ENCODE measurements at places on chromosomes 6 and 20.
A peak's percentile ranks its signal among the peaks of the same experiment; 100 is the strongest.

DNA sequence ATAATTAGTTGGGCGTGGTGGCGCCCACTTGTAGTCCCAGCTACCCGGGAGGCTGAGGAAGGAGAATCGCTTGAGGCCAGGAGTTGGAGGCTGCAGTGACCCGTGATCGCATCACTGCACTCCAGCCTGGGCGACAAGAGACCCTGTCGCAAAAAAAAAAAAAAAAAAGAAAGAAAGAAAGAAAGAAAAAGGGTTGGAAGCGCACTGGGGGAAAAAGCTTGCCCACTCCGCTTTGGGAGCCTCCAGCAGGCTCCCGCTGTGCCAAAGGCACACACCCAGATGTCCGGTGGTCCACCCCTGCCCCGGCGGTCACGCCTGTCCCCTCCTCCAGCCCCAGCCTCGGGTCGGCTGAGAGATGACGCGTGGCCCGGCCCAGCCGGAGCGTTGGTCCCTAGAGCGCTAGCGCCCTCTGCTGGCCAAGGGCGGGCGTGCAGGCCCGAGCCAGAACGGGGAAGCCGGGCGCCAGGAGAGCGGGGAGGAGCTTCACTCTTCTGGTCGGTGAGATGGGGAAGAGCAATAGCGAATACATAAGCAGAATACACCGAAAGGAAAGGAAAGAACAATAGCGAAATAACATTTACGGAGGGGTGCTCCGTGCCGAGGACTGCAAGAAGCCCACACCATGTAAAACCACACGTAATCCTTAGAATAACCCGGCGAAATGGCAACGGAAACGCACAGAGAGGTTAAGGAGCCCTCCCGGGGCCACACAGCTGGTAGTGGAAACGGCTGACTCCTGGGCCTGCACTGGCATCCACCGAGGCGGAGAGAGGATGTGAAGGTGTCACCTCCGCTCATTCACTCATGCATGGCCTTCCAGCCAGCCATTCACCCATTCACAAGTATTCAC, 41.7 kb downstream of the UBE2V1 start:
- DNase-seq, result peak; percentile 84

GRCh38 chr6:44058617-44059358, 68.5 kb downstream of the MRPL14 start:
- peak; percentile 99 for DNase-seq

- no peak for DNase-seq
Observed at GRCh38 chr6:5339786-5340185, 78.5 kb downstream of the FARS2 start.

DNA sequence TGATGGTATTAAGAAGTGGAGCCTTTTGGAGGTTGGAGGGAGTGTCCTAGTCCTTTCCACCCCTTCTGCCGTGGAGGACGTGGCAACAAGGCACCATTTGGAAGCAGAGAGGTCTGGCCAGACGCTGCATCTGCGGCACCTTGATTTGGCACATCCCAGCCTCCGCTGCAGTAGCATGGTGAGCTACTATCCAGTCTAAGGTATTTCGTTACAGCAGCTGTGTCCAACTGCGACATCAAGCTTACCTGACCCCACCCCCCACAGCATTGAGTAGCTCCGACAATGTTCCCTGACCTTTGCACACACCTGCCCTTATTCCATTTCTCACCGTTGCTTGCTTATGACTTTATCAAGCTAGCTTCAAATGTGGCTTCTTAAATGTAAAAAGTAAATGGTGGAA, 29.8 kb upstream of the SYNJ2 start:
- no peak for DNase-seq

- no peak for DNase-seq
Observed at GRCh38 chr6:65790666-65791065, 83.6 kb upstream of the EYS start.

- no peak for DNase-seq
Observed at GRCh38 chr6:53730767-53731166, 64.0 kb upstream of the LRRC1 start.

DNA sequence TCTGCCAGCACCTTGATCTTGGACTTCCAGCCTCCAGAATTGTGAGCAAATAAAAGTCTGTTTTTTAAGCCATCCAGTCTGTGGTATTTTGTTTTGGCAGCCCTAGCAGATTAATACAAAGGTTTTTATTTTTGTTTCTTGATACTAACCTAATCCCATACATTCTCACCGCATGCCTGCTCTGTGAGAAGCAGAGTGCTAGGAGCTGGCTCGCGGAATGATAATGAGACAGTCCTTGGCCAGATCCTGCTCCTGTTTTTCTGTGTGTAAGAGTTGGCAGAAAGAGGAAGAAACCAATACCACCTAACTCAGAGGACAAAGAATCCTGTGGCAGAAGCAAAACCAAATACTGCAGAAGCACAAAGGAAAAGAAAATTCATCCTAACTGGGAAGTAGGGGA, 82.6 kb downstream of the KIF16B start:
- no peak for DNase-seq

GRCh38 chr6:110410511-110410910, 4.9 kb downstream of the DDO start:
- DNase-seq, result no peak

GRCh38 chr6:160832422-160832821, 130.4 kb downstream of the PLG start:
- no peak for DNase-seq

GRCh38 chr6:35302604-35303241, 5.1 kb downstream of the DEF6 start:
- DNase-seq, result peak; percentile 88

DNA sequence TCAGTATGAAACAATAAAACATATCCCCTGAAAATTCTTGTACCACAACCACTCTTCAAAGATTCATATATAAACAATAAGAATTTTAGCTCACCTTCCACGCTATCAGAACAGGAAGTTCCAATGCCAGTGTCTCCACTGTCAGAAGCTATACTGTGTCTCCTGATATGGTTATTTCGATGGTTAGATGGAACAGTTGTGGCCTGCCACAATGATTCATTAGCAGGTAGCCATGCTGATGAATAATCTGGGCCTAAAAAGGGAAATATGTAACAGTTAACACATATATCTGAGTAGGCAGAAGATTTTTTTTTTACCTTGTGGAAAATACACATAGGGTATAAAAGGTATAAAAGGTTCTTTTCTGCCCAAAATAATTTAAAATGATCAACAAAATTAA, 19.0 kb downstream of the CEP85L start:
- no peak for DNase-seq

GRCh38 chr6:119610265-119610664, 260.7 kb upstream of the MAN1A1 start:
- DNase-seq, result no peak

- DNase-seq, result no peak
Observed at GRCh38 chr6:111986651-111987050, 67.3 kb upstream of the CCN6 start.

DNA sequence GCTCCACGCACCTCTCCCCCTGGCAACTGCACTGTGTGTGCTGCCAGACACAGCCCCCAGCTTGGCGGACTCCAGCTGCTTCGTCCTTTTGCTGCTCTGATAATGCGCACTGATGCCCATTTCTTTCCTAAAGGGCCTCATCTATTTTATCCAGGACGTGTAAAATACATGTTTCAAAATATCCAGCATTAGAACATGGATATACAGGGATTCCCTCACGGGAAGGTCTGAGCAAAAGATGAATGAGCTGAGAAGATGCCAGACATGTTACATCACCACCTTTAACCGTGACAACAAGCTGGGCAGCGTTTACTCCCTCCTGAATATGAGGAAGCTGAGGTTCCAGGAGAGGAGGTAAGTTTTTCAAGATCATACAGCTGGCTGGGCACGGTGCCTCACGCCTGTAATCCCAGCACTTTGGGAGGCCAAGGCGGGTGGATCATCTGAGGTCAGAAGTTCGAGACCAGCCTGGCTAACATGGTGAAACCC, 32.8 kb downstream of the TNXB start:
- no peak for DNase-seq

- DNase-seq, result no peak
Observed at GRCh38 chr6:140538926-140539325, 1164.5 kb upstream of the CITED2 start.

DNA sequence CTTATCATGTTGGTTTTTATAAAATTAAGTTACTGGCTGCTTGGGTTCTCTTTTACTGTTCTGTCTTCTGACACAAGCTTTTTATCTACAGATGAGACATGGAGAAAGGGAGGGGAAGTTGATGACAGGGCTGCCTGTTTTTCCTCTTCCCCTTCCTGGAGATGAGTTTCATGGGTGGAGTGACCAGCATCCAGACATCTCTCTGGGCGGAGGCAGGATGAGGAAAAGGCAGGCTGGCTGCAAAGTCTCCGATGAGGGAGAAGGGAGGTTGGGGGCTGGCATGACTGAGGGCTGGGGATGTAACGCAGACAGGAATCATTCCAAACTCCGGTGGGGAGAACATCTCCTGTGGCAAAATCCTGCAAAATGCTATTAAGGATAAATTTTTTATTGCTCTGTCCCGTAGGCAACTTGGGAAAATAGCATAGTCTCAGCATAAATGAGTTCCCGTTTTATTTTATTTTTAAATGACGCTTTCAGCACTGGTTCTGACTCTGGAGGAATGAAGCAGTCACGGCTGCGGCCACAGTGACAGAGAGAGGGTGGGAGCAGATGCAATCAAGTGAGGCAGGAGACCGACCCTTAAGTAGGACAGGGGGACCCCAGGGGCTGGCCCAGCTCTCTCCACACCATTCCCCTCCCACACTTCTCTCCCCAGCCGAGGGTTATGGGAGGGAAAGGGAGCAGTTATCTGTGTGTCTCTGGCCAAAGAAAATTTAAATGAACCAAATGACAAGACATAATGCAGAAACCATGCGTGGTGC, 108.8 kb upstream of the PMEPA1 start:
- no peak for DNase-seq

DNA sequence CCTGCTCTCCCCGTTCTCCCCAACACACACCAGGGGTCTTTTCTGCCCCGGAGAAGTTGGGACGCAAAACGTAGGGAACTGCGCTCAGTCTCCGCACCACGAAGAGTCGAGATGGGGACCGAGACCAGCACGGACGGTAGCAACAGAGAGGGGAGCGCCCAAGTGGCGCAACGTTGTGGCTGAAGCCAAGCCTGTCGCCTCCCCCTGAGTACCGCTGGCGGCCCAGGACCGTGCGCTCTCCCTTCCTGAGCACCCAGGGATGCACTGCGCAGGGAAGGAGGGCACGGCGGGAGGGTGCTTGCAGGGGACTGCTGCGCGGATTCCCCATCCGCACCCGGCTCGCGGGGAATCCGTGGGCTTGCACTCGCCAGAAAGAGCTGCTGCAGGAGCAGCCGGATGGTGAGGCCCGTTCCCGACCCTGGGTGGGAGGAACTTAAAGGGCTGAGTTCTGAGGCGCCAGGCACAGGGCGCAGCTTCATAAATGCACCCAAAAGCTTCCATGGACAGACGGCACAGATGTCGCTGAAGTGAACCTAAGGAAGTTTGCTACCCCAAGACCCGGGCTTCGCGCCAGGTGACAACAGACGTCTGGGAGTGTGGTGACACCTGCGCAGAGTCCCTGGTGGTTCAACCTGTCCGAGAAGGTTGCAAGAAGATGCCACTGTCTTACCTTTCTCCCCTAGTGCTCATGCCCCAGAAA, 178.7 kb downstream of the TBXT start:
- DNase-seq, result no peak

- no peak for DNase-seq
Observed at GRCh38 chr6:155366325-155366724, 52.0 kb upstream of the TFB1M start.

DNA sequence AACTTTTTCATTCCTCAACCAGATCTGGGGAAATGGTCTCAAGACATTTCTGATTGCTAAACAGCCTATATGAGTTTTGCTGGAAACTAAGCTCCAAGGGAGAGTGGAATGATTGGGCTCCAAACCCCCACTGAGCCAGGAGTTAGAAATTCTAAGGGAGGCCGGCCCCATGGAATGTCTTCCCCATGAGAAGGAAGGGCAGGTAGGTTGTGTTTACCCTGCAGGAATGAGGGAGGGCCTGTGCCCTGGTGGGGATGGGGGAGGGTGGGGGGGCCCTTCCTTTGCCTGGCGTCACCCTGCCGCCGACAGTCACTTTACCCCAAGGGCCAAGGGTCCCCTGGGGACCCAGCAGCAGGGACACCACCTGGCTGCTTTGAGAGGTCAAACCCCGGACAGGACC, 298.9 kb downstream of the TFAP2C start:
- DNase-seq, result no peak

DNA sequence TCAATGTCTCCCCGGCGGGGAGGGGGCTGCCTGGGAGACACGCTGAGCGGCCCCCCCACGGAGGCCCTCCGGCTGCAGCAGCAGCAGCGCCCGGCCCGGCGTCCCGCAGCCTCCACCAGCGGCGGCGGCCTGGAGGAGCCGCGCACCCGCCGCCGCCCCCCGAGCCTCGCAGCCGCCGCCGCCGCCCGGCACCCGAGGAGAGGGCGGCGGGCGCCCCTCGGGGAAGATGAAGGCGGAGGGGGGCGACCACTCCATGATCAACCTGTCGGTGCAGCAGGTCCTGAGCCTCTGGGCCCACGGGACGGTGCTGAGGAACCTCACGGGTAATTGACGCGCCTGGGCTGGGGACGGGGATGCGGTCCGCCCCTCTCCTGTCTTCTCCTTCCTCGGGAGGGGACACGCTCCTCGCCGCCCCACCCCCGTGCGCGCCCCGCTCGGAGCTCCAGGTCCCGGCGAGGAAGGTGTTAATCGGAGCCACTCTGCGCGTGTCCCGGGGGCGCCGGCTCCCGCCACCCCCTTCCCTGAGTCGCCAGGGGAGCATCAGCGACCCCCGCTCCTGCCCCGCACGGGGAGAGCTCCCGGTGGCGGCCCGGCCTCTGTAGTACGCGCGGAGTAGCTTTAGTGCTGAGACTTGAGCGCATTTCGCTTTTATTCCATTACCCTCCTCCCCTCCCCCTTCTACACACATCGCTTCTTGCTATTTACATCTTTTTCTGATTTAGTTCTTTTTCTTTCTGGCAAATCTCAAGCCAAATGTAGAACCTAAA, 686 bp downstream of the TMEM170B start:
- DNase-seq, result no peak

GRCh38 chr6:112253841-112254816, at the start of gene LAMA4:
TSS of gene LAMA4 (minus strand) at chr6:112254567. CDS start at chr6:112254150, 417 bp downstream.
- DNase-seq, result no peak

GRCh38 chr6:13575377-13575775, 975 bp downstream of the SIRT5 start:
- no peak for DNase-seq

DNA sequence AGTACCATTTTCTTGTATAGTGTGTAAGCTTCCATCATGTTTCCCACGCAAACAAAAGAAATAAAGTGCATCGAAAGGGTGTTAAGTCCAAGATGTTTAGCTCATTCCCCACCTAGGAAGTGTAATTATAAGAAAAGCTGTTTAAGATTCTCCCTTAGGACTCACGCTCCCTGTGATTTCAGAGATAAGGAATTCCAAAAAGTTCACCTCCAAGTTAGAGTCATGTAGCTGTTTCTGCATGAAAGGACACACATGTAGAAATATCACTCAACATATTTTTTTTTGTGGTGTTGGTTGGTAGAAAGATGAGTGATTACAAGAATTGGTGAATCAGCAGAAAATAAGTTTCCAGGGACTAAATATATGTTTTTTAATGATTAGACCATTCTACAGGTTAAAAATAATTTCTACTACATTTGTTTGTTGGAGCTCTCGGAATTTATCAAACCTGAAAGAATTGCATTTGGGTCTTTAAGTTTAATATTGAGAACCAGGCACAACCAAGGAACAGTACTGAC, 10.4 kb downstream of the OPN5 start:
- no peak for DNase-seq

GRCh38 chr20:21033817-21034216, 72.3 kb downstream of the LINC00237 start:
- no peak for DNase-seq

GRCh38 chr20:6008254-6008653, 45.6 kb downstream of the LRRN4 start:
- DNase-seq, result peak; percentile 79

Data from CD14-positive monocyte (primary cell).